Bone marrow (tissue), 2 donors: ENCODE measurements at places on chromosomes 3 and 15.

DNA sequence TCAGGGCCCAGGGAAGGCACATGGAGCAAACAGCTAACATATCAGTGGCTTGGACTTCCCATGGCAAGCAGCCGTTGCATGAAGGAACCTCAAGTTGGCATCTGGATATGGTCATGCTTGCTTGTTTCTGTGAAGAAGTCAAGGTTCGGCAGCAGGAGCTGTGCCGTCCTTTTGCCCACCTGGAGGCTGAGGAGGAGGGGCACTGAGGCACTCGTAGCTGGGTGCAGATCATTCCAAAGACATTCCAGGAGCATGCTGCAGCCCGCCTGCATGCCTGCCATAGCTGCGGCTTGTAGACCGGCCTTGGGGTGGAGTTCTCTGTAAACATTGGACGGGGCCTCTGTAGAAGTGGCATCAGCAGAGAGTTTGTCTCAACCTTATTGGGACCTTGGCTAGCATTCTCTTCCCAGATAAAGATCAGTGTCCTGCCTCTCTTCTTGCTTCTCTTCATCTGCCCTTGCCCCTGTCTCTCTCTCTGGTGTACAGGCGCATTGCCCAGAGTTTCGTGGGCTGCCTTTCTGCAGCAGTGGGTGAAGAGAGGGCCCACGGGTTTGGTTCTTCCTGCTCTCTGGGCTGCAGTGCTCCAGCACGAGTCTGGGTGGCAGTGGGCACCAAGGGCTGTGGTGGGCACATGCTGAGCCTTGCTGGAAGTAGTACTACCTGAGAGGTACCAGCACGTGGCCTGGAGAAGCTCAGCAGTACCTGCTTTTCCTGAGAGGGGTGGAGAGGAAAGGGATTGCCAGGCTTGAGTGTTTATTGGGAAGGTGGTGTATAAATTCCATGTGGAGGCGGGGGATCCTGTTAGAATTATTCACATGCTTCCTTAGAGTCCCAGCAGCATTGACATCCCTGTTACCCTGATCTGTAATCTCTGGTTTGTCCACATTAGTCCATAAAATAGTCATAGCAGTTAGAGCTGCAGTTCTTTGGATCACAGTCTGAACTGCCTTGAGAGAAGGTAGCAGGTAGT is 49.4 kb downstream of the CHCHD6 start:
- DNase-seq = no peak

DNA sequence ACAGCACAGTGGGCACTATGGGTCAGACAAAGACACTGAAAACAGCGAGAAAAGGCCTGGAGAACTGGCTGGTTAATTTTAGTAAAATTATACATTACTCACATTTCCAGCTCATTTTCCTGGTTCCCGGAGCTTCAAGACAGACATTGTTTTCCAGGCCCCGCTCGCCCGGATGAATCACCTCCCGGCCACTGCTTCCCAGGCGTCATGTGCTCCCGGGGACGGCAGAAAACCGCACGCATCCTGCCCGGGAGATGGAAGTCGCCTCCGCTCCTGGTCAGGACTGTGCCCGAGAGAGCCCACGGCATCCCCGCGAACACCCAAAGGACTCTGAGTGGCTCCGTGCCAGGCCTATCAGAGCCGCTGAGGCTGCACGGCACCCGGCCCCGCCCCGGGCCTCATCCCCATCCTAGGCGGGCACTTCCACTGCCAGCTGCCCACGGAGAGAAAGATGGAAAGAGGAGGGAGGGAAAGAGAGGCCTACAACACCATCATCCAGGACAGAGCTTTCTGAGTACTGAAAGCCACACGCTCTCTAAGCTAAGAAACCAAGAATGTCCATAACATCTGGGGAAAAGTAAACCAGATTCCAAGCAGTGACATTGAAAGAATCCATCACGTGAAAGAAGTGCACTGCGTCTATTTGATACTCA is 75.1 kb downstream of the VGLL4 start:
- no peak for DNase-seq

DNA sequence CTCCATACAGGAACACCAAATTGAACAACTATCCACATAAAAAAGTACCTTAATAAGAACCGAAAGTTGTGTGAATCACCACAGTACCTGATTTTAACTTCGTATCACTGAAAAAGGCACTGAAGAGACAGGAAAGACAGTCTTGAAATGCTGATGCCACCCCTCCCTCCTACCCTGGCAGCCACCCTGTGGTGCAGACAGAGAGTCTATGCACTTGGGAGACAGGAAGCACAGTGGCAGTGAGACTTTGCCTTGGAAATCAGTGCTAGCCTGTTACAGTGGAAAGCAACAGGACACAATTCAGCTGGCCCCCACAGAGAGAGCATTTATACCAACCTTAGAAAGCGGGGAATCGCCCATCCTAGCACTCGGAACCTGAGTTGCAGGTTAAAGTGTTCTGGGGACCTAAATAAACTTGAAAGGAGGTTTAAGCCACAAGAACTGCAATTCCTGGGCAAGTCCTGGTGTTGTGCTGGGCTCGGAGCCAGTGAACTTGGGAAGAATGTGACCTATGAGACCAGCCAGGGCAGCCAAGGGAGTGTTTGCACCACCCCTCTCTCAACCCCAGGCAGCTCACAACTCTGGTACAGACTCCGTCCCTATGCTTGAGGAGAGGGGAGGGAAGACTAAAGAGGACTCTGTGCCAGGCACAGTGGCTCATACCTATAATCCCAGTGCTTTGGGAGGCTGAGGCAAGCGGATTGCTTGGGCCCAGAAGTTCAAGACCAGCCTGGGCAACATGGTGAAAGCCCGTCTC is 240.1 kb downstream of the ISL2 start:
- DNase-seq = no peak

GRCh38 chr3:172156586-172156955 is 117.2 kb downstream of the FNDC3B start:
- no peak for DNase-seq

- DNase-seq = no peak
These were observed 62.5 kb downstream of the LYZL4 start for GRCh38 chr3:42347928-42348327.

- no peak for DNase-seq
These were observed 187.3 kb upstream of the CFAP20DC start for GRCh38 chr3:59237121-59237520.

- no peak for DNase-seq
These were observed 26.5 kb upstream of the CLRN1 start for GRCh38 chr3:150998996-150999395.

DNA sequence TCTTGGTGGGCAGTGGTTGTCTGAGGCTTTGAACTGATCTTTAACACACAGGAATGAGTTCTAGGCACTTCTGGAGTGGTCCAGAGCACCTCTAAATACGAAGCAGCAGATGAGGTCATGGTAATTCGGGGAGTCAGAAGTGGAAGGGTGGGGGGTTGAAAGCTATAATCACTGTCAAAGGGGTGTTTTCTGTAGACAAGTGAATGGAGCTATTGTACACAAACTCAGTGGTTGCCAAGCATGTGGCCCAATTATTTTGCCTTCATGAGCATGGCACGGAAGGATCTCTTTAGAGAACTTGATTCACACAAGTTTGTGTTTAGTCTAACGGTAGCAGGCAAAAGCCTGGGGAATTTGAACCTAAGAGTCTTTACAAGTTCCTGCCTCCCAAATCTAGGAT is 6.3 kb downstream of the FRMD5 start:
- no peak for DNase-seq

DNA sequence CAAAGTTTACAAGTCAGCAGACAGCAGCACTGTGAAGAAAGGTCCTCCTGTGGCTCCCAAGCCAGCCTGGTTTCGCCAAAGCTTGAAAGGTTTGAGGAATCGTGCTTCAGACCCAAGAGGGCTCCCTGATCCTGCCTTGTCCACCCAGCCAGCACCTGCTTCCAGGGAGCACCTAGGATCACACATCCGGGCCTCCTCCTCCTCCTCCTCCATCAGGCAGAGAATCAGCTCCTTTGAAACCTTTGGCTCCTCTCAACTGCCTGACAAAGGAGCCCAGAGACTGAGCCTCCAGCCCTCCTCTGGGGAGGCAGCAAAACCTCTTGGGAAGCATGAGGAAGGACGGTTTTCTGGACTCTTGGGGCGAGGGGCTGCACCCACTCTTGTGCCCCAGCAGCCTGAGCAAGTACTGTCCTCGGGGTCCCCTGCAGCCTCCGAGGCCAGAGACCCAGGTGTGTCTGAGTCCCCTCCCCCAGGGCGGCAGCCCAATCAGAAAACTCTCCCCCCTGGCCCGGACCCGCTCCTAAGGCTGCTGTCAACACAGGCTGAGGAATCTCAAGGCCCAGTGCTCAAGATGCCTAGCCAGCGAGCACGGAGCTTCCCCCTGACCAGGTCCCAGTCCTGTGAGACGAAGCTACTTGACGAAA is 24.2 kb downstream of the STARD5 start:
- no peak for DNase-seq

DNA sequence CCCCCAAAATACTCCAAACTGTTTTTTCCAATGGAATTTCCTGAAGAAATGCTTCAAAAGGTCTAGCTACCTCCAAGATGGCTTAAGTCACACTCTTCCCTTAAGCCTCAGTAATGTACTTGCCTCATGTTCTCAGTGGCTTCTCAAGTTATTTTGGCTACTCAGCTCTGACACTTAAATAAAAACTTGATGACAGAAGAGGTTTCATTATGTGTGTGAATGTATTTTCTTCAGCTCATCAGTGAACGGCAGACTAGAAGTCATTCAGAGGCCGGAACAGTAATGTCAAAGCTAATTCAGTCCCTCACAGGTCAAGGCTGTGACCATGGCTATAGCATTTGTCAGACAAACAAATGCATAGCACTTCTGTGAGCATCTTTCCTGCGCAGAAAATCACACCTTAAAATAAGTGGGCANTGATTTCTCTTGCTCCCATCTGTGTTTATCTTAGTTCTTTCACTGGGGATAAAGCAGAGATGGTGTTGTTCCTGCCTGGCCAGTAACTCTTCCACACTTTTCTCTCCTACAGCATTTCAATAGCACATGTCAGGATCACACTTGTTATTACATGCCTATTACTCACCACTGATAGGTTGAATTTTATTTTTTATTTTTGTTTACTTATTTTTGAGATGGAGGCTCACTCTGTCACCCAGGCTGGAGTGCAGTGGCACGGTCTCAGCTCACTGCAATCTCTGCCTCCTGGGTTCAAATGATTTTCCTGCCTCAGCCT is 68.5 kb upstream of the PLCL2 start:
- no peak for DNase-seq

GRCh38 chr3:141243271-141243707 is 11.7 kb downstream of the PXYLP1 start:
- DNase-seq = no peak

DNA sequence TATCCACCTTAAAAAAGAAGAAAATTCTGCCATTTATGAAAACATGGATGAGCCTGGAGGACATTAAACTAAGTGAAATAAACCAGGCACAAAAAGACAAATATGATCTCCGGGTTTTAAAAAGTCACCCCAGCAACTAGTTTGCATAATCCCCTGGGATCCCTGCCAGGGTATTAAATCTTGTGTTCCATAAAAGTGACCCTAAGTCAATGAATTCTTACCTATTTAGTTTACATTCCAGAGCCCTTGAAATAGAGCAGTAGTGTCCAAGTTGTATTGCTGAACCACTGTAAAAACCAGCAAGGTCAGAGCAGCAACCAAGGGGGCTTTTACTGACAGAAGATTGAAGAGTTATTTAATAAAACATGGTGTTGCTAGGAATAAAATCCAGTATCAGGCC is 716.8 kb upstream of the BCHE start:
- DNase-seq = no peak

- DNase-seq = peak; percentile 41
These were observed 134.7 kb downstream of the TPRA1 start for GRCh38 chr3:127455541-127456450.

DNA sequence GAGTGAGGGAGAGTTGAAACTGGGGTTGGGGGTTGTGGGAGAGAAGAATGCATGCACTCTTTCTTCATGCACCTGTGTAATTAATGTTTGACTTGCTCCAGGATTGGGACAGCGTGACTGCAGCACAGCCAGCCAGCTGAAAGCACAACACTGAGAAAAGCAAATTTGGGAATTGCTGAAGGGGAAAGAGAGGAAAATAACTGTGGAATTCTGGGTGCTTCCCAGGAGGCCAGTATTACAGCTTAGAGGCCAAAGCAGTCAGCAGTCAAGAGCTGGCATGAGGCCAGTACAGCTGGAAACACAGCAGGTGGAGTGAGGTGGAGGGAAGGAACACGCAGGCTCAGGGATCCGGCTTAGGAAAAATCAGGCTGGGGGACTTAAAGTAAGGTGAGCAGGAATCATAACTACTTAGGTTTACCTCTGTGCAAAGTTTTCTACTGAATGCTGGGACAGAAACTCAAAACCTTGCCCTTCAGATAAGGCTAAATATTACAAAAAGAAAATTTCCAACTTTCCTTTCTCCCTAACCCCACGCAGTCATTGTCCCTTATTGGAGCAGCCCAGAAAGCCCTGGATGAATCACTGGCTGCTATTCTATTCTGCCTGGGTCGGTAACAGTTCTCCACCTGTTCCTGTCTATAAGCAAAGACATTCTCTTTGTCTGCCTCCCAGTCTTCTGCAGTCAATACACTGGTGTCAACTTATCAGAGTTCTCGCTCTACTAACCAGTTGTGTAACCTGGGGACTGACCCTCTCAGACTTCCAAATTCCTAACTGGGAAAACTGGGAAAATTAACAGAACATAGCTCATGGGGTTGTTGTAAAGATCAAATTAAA is 167.2 kb downstream of the MAGI1 start:
- no peak for DNase-seq

DNA sequence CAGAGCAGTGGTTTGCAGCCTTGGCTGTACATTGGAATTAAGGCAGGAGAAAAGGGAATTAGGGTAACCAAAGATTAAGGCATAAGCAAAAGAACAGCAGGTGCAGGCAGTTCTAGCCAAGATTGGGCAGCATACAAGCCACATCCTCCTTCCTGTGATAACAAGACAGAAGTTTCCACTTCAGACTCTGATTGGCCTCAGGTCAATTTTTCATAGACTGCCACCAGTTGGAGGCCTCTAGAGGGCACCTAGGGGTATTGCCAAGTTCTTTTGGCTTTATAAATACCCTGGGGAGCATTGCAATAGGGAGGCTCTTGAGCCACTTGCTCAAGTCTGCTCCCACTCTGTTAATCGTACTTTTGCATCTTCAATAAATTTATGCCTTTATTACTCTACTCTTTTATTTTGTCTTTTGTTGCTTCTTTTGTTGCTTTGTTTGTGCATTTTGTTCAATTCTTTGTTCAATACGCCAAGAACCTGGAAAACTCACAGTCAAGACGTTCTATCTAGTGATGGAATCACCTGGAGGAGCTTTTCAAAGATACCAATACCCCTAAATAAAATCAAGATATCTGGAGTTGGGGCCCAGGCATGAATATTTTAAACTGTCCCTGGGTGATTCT is 32.2 kb upstream of the FMN1 start:
- DNase-seq = no peak

DNA sequence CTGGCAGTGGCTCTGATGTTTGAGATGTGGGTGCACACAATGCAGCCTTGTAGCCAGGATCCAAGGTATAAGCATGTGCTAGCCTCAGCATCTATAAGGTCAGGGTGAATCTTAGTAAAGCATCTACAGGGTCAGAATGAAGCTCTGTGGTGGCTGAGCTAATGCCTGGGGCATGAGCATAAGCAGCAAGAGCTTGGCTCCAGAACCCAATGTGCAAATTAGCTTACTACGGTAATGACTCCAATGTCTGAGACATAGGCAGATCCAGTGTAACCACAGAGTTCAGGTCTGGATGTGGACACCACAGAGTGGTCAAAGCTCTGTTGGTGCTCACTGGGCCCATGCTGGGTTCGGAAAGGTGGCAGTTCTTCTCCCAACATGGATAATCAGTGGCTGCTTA is 304.5 kb upstream of the NECTIN3 start:
- DNase-seq = no peak

GRCh38 chr3:9787714-9788113 is 4.6 kb downstream of the TADA3 start:
- no peak for DNase-seq
